ENCODE measurements at places on chromosomes 12 and 14.

DNA sequence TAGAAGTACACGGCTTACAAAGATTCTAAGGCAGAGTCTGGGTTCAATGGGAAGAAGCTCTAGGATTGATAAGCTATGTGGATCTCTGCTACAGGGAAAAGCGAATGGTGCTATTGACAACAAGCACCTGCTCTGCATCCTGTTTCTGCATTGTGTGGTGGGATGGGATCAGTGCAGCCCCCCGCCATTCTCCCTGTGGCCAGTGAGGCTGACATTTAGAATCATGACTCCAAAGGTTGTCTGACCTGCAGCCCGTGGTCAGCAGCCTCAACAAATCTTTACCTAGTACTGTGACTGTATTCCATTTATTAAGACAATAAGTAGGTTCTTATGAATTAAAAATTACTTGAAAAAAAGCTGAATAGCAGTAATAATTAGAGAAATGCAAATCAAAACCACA, 1477.0 kb upstream of the TMEM132C start:
- DNase-seq, result no peak

- DNase-seq, result no peak
These were observed 31.1 kb upstream of the TMX1 start for GRCh38 chr14:51208982-51209381.

DNA sequence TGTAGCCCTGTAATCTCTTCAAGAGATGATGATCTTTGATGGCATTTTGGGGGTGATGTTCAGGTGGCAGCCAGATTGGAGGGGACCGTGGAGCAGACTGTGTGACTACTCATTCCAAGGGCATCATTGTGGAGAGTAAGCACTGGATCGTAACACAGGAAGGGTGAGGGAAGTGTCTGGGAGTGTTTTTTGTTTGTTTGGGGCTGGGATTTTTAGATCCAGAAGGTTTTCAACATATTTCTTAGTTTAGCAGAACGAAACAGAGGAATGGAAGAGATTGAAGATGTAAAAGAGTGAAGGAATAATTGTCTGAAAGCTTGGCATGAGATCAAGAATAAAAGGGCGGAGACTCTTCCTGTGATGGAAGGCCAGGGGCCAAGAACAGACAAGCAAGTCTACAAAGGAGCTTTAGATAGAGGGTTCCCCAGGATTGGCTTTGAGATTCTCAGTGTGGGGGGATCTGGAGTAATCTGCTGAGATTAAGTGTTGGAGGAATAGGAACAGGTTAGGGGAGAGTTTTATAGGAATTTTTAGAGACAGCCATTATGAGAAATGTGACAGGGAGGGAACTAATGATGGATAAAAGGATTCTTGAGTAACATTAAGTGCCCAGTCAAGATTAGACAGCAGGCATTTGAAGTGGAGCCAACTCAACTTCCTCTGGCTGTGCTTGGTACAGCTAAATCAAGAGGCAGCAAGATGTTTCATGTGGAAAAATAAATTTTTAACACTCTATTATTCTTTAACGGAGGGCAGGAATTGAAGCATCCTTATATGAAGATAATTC, 79.7 kb upstream of the REP15 start:
- no peak for DNase-seq

- DNase-seq, result no peak
These were observed 46.7 kb upstream of the PNMA1 start for GRCh38 chr14:73760598-73761586.

DNA sequence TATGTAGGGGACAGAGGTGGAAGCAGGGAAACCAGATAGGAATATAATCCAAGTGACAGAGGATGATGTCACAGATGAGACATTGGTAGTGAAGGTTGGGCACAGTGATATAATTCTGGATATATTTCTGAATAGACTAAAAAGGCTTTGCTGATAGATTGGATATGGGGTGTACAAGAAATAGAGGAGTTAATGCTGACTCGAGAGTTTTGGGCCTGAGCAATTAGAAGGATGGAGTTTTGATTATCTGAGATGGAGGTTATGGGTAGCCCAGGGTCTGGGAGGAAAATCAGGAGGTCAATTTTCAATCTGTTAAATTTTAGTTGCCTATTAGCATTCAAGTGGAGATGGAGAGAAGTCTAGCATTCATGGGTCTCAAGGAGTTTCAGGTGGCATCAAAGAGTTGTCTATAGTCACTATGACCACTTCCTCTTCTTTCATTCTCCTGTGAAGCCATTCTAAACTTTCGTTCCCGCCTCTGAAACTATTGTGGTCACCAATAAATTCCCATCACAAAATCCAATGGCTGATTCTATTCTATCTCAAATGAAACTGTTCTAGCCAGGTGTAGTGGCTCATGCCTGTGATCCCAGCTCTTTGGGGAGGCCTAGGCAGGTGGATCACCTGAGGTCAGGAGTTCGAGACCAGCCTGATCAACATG, 10.6 kb upstream of the ANO6 start:
- no peak for DNase-seq
